ENCODE measurements at places on chromosomes 4 and X. TPM values are rescaled to one million over a fixed set of nuclear protein-coding genes. Genes with fewer than 3 reads are reported as not detected.

- DNase-seq: no peak
Observed at GRCh38 chrX:68387776-68388175, 45.5 kb downstream of the OPHN1 start.

DNA sequence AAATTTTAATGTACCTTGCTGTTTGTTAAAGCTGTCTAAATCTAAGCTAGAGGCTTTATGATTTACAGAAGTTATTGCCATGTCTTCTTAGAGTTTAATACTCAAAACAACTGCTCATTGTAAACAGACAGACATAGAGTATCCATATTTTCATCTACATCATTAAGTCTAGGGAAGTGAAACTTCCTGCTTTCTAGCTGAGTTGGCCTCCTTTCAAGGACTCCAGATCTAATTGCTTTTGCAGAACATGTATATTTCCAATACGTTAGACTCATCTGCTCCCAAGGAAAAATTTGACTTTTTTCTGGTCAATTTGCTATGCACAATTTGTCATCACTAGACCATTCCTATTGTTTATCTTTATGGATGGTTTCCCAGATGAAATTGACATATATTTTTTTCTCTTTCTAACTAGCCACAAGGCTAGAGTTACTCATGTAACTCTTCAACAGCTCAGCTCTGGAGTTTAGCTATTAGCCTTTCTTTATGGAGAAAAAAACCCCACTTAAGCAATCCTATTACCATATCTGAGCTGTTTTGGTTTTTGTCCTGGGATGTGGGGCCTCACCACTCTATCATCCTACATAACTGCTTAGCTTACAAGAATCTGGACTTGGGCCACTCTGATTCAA lies 122.9 kb downstream of the PPA2 start:
- DNase-seq: no peak

DNA sequence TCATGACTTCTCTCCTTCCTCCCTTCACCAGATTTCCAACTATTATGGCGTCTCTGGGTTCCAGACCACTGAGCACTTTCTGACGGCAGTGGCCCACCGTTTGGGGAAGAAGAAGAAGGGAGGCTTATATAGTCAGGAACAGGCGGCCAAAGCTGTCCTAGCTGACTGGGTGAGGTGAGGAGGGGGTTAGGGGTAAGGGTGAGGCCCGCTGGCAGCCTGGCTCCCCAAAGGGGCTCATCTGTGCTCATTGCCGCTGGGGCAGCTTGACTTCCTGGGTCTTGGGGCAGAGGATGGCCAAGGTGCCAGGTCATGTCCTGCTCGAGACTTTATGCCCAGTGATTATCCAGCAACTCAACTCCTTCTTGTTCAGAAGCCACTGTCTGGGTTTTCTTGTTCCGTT lies 21.8 kb downstream of the GNL3L start:
- DNase-seq: no peak

DNA sequence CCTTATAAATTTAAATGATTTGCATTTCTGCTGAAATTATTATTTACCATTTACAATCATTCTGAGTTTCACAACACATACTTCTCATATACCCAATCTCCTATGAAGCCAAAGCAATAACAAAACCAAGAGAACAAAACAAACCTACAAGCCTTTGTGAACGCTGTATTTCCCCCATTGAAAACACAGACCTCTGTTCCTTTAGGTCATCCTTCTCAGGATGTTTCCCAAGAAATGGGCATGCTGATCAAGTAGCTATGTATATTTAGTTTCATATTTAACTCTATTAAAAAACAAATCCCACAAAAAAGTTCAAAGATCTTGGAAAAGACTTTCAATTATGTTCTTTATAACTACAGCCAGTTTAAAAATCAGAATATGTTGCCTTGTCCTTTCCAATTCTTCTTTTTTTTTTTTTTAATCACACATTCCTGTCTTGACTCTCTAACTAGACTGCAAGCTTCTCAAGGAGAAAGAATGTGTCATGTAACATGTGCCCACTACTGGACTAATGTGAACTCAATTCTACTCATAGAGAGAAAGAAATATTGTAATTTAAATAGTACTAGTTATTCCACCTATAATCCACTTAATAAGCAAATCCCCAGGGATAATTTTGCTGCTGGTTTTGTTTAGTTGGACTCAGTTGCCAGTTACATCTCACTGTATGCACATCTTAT lies 84.3 kb upstream of the PRSS48 start:
- DNase-seq: no peak

- no peak for DNase-seq
Observed at GRCh38 chr4:109999585-109999912, 86.9 kb downstream of the EGF start.

GRCh38 chrX:134571796-134572195 lies 86.5 kb downstream of the PLAC1 start:
- no peak for DNase-seq

DNA sequence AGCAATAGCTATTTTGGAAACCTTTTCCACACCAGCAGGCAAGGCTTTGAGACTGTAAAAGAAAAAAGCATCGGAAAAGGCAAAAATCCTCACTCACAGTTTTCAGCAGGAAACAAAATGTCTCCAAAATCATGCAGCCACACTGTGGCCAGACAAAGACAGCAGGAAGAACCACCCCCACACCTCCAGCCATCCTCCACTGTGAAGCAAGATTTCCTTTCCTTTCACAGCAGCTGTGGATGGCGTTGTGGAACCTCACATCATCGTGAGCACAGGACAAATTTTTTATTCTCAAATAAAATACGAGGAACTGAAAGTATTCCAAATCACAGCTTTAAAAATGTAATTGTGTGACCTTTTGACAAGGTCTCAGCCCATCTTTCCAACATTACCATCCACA lies 351.7 kb upstream of the NOCT start:
- no peak for DNase-seq

Gene TRIML2
- not detected for polyA plus RNA-seq

Gene ABCB7
- 13.0 TPM for polyA plus RNA-seq

Gene G3BP2
- 115 TPM for polyA plus RNA-seq

Gene RS1
- not detected for polyA plus RNA-seq
